ENCODE measurements at places on chromosomes 13 and 19. TPM values are rescaled to one million over a fixed set of nuclear protein-coding genes. Genes with fewer than 3 reads are reported as not detected.

DNA sequence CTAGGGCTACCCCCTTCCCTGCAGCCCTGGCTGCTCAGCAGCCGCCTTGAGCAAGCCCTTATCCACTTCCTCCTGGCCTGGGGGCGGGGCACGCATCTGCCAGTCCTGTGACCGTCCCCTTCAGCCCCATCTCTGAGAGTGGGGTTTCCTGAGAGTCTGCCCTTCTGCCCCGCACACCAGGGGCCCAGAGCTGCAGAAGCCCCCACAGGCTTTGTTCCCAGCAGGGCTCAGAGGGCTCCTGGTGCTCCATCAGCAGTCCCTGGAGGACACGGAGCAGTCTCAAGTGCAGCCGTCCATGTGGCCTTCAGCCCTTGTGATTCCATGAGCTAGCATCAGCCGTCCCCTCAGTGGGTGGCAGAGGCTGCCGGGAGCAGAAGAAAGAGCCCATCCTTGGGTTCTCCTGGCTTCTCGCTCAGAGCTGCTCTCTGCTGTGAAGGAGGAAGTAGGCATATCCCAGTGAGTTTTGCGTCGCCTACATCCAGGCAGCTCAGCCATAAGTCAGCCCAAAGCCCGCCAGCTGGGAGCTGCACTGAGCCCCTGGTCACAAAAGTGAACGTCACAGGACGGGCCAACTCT lies 16.3 kb downstream of the MYO9B start:
- DNase-seq = no peak
- peak overlapping the region; percentile 22 for H3K27ac ChIP-seq
- peaks cover 4% of the 10 kb centered on the region for H3K36me3 ChIP-seq
- no peaks in the 10 kb centered on the region for H3K27me3 ChIP-seq
- H3K4me3 ChIP-seq = no peak overlapping the region

GRCh38 chr13:34034411-34034810 lies 216.5 kb downstream of the RFC3 start:
- no peak overlapping the region for H3K27ac ChIP-seq
- H3K4me1 ChIP-seq = no peaks in the 10 kb centered on the region
- no peak overlapping the region for H3K4me3 ChIP-seq
- no peak for DNase-seq
- H3K36me3 ChIP-seq = no peaks in the 10 kb centered on the region
- H3K27me3 ChIP-seq = no peaks in the 10 kb centered on the region

IFNL1 gene
- not detected for total RNA-seq

PTGER1 gene
- total RNA-seq = 1.3 TPM

KLK4 gene
- total RNA-seq = not detected

DNA sequence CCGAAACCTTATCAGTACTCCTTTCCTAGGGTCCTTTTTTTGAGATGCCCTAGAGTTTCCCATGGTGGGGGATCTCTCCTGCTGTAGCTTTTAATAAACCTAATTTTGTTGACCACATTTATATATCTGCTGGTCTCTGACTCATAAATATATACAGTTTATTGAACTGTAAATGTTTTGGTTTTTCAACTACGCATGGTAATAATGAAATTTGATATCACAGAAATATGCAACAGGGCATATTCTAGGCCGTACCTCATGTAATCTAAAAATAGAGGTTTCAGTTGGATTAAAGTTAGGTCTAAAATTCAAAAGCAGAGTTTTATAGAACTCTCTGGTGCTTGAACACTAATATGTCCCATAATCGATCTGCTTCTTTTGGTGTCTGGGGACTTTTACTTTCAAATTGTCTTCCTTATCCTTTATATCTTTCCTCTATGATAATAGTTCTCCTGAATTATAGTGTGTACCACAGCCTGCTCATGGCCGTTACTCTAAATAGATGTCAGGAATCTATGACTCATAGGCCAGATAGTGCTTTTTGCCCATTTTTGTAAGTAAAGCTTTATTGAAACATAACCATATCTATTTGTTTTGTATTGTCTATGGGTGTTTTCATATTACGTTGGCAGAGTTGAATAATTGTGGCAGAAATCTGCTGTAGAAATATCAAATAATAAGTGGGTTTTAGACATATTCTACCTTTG lies 324.8 kb upstream of the PCDH9 start:
- H3K4me1 ChIP-seq = no peaks in the 10 kb centered on the region
- no peaks in the 10 kb centered on the region for H3K27me3 ChIP-seq
- no peak overlapping the region for H3K27ac ChIP-seq
- H3K4me3 ChIP-seq = no peak overlapping the region

ZNF223 gene
- 0.83 TPM for total RNA-seq
